ENCODE measurements at places on chromosomes 7 and 10. TPM values are rescaled to one million over a fixed set of nuclear protein-coding genes. Genes with fewer than 3 reads are reported as not detected.

The HOXA9 gene
- 0.59 TPM for polyA plus RNA-seq

- DNase-seq, result no peak
These were observed 220.9 kb upstream of the MKLN1 start for GRCh38 chr7:131106681-131107336.

GRCh38 chr7:924541-925231 lies 29.8 kb downstream of the ADAP1 start:
- DNase-seq, result peak; percentile 12

GRCh38 chr10:34698979-34699378 lies 116.1 kb downstream of the PARD3 start:
- DNase-seq, result peak; percentile 47

- peak; percentile 83 for DNase-seq
These were observed 650 bp upstream of the TM9SF3 start for GRCh38 chr10:96587264-96588059.

The ATOH7 gene
- polyA plus RNA-seq, result not detected

GRCh38 chr7:43784030-43784584 lies 25.6 kb downstream of the BLVRA start:
- no peak for DNase-seq

The OGDHL gene
- polyA plus RNA-seq, result 0.27 TPM

DNA sequence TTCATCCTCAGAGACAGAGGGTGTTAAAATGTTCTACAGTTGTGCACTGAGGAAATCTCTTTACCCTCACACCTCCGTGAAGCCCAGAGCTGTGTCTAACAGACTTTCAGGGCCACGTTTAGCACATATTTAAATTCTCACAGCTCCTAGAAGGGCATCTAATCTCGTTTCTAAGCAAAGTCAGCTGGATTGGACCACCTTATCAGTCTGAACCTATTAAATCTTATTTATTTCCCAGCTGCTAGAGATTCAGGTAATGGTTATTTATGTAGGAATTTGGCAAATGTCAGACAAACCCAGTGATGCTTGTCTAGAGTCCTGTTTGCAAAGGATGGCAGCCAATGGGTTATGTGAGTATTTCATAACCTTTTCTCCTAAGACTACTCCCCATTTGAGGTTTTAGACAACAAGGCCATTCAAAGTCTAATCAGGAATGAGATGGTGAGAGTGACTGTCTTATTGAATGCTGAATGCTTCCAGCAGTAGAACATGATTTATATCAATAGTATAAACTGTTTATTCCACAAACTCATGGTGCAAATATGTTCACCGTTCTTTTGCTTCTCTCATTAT lies 54.8 kb upstream of the EXOC4 start:
- no peak for DNase-seq

The HMX2 gene
- not detected for polyA plus RNA-seq

The CPA1 gene
- polyA plus RNA-seq, result not detected

The DPYSL4 gene
- polyA plus RNA-seq, result 33.7 TPM

GRCh38 chr10:43371418-43371817 lies at the start of gene FXYD4:
FXYD4 (plus strand) TSS chr10:43371636; CDS start chr10:43373747, 2,111 bp downstream.
- DNase-seq, result no peak

GRCh38 chr7:77627309-77627676 lies 69.0 kb upstream of the RSBN1L start:
- peak; percentile 31 for DNase-seq

DNA sequence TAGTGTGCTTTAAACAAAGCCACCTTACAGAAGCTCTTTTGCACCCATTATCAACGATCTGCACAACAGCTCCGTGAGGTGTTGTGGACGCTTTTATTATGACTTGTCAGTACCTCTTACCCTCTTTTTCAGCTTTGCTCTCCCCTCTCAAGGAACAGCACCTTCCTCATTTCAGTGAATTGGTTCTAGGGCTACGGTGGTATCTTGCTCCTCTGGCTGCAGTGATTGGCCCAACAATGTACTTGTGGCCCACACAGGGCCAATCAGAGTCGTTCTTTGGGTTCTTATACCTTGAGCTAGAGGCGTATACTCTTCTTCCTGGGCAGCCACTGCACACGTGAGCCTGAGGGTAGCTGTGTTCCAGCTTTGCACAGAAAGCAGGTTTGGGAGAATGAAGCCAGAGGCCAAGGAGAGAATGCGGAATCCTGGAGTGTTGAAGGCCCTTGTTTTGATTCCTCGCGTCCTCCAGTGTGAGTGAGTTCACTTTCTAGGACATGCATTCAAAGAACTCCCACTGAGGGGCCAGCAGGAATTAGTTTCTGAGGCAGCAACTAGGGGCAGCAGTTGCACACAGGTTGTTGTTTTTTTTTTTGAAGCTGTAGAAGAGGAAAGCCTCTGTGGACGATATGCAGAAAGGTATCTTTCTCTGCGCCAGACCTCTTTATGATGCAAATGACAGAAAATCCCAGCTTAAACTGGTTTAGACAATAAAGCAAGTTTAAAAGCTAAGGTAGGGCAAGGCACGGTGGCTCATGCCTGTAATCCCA lies 49.8 kb upstream of the PDZD8 start:
- no peak for DNase-seq

DNA sequence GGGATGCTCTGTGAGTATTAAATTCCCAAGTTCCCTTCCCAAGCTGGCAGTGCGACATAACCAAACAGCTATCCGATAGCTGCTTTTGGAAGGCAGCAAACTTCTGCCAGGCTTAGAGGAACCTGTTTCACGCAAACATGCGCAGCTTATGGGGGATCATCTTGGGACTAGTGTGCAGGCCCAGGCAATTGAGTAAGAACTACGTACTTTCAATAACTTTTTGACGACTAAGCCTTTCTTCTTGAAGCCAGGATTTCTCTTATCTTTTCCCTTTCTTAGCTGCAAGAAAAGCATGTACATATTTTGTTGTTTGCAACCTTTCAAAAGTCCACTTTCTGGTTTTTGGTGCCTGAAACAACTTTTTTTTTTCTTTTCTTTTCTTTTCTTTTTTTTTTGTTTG lies 28.7 kb upstream of the SEPHS1 start:
- DNase-seq, result no peak

The EPHA1 gene
- polyA plus RNA-seq, result 0.10 TPM

DNA sequence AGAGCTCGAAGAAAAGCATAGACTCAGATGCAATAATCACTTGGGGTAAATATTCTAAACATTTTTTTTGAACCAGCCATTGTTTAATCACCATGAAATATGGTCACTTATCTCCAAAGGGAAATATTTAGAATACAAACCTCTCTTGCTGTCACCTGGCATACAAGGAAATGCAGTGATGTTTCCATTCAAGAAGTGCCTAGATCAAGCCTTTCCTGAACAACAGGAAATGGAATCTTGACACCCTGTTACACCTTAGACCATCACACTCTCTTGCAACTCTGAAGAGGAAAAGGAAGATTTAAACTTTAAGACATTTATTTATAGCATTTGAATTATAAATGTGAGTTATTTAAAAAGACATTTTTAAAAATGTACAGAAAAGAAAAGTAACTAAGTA lies 263.0 kb upstream of the BMPER start:
- no peak for DNase-seq

- no peak for DNase-seq
These were observed 21.7 kb upstream of the PWWP2B start for GRCh38 chr10:132375116-132375794.

The SPDYE2 gene
- polyA plus RNA-seq, result not detected

The MYOZ1 gene
- 0.27 TPM for polyA plus RNA-seq

- DNase-seq, result peak; percentile 56
These were observed 159.8 kb downstream of the WNT2 start for GRCh38 chr7:117163101-117163500.

The PDK4 gene
- 0.03 TPM for polyA plus RNA-seq

DNA sequence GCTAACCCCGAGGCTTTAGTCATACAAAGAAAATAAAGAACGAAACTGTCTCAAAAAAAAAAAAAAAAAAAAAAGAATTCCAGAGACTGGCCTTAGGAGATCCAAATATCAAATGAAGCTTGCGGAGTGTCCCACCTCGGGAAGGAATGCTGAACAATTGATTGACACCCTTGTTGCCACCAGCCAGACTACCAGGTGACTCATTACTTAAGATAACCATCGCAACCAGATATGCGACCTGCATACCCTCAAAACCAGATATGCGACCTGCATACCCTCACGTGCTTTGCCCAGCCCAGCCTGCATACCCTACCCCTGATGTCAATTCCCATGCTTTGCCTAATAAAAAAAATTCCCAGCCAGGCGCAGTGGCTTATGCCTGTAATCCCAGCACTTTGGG lies 2.7 kb upstream of the PRKRIP1 start:
- DNase-seq, result no peak

DNA sequence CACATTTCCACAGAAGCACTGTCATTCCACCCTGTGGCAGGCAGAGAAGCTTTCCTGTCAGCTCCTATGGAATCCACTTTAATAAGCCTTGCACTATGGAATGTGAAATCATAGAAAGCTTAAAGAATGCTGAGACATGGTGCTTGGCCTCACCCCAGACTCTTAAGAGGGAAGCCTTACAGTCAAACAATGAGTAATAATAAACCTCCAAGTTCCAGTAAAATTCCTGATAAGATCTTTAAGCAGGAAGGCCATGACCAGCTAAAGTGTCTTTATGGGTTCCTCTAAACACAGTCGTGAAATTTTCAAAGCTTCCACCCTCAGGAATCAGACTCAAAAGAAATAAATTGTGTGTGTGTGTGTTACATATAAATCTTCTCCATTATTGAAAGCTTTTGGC lies 11.9 kb upstream of the TEX36 start:
- DNase-seq, result peak; percentile 85

The PSD gene
- polyA plus RNA-seq, result 5.8 TPM

The GAD2 gene
- not detected for polyA plus RNA-seq

The RELN gene
- 14.7 TPM for polyA plus RNA-seq

DNA sequence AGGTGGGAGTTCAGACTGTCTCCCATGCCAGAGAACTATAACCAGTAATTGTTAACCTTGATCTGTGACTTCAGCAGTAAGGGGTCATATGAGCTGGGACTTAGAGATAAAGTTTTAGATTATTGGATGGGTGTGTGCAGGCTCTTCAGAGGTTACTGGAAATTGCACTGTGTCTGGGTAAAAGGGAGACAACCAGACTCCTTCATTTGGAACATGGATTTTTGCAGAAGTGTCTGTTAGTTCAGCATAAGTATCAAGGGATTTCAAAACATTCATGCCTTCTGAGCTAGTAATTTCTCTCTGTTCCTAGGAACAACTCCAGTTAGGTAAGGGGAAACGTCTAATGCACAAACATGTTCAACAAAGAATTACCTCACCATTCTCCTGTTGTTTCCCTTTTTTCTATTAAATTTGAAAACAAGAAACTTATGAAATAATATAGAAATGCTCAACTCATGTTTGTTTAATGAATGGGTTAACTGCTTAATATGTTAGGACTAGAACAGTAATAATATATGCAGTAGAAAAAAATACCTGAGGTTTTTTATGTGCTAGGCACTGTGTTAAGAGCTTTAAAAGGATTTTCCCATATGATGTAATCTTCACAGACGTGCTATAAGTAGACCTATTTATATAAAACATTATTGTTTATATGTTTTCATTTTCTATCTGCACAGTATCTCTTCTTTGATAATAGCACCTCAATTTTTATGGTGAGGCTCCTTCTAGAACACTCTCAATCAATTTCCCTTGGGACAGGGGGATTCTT lies 233.0 kb downstream of the CACNA2D1 start:
- DNase-seq, result peak; percentile 18

The CHN2 gene
- not detected for polyA plus RNA-seq

The CALD1 gene
- 375 TPM for polyA plus RNA-seq

DNA sequence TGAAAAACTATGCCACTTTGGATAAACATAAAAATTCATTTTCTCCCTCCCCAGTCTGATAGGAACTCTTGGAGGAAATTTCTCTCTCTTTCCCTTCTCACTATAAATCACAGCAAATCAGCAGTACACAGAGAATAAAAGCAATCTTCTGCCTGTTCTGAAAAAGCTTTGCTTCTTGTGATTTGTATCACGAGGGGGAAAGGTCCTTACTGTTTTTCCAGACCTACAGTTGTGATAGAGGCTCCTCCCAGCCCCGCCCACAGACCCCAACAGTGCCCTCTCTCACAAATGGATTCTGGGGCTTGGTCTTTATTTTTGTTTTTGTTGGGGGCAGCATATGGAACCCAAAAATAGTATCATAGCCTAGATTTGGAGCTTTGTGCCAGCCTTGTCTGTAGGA lies 12.2 kb downstream of the FOXK1 start:
- no peak for DNase-seq

DNA sequence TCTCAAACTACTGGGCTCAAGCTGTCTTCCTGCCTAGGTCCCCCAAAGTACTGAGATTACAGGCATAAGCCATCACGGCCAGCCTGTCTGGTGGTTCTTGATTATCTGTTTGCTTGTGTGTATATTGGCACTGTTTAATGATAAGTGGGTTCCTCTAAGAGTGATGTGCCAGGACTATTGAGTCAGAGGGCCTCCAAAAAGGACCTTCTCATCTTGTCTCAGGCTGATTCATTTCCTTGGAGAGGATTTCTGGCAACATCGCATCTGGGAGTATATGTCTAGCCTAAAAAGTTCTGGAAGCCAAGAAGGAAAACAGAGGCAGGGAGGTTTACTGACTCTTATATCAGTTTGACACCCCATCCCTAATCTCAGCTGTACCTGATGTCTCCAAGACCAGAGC lies 27.1 kb upstream of the AKAP9 start:
- DNase-seq, result peak; percentile 52

DNA sequence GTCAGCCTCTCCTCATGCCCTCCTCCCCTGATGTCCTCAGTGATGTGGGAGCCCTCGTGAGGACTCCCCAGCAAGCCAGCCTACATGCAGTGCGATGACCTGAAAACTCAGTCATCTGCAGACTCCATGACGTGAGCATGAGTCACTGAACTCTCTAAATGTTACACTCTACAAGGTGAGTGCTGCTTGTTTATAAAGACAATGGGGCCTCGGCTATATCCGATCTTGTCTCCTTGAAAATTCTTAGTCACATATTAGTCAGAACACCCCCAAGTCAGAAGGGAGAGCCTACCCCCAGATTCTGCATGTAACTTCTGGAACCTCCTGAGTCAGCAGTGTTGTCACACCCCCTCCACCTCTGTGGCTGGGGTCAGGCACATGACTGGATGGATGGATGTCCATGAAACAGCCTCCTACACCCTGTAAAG lies 673.8 kb downstream of the INHBA start:
- peak; percentile 100 for DNase-seq

DNA sequence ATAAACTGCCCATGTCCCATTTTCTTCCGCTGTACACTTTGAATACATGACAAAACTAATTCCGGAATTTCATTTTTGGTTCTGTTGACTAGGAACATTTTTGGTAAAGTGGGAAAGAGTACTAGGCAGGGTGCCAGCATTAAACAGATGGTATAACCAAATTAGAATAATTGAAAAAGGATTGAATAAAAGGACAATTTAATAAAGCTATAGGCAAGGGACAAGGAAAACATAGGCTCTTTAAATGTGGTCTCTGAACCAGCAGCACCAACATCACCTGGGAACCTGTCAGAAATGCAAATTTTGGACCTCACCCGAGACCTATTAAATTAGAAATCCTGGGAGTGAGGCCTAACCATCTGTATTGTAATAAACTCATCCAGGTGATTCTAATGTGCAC lies 376.9 kb downstream of the LRRTM3 start:
- no peak for DNase-seq

GRCh38 chr7:108024538-108024937 lies 21.6 kb upstream of the LAMB1 start:
- no peak for DNase-seq

The C10orf90 gene
- not detected for polyA plus RNA-seq

GRCh38 chr10:121411004-121411403 lies 187.2 kb downstream of the FGFR2 start:
- no peak for DNase-seq

GRCh38 chr7:123643495-123644441 lies 11.9 kb upstream of the LMOD2 start:
- DNase-seq, result peak; percentile 70

Data from IMR-90 (cell line).